ENCODE measurements at places on chromosomes 3 and 15.

- no peak for DNase-seq
Observed at GRCh38 chr3:166900866-166901577, 479.1 kb downstream of the ZBBX start.

GRCh38 chr3:150300852-150301517 lies 107.1 kb upstream of the TSC22D2 start:
- DNase-seq: no peak

DNA sequence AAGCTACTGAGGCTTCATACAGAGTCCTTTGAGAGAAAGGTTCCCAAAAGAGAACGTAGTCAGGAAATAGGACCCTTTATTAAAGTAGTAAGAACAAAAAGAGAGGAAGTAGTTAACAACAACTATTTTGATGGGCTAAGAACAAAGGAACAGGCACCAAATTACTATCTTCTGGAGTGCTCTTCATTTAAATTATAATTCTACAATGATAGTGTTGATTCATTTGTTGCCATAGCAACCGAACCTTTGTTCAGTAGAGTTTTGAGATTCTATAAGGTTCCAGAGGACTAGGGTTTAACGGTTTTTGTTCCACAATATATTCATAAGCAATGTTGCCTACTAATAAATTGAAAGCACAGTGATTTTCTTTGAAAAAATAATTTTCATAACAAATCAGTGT lies 78.8 kb downstream of the CMSS1 start:
- DNase-seq: no peak

GRCh38 chr3:111794711-111795110 lies 64.4 kb upstream of the PHLDB2 start:
- DNase-seq: no peak

DNA sequence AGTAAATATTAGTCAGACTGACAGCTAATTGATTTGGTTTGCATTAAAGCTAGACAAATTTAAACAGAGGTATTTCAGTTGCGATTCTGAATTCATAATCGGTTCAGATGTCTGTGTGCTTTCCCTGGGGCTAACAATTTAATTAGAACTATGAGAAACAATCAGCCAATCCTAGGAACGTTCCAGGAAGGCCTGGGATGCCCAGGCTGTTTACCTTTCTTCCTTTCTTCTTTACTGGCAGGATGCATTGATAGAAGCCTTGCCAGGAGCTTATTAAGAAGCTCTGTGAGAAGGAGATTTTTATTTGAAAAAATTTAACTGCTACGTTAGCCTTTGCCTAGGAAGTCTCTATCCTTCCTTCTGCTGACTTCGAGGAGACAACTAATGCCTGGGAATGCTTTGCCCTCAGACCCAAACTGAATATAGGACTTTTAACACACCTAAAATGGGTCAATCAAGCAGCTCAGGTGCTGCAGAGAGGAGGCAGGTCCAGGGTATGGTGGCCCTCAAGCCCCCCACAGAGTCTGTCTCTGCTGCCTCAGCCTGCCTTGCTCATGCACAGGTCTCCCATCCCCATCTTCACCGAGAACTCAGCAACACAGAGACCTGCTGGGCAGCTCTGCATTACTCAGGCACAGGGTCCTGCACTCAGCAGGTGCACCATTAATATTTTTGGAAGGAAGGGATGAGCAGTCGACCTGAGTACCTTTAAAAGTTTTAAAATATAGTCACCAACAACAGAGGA lies 48.5 kb downstream of the PCSK6 start:
- no peak for DNase-seq

- DNase-seq: no peak
Observed at GRCh38 chr3:156814295-156814694, 11.9 kb upstream of the LEKR1 start.

DNA sequence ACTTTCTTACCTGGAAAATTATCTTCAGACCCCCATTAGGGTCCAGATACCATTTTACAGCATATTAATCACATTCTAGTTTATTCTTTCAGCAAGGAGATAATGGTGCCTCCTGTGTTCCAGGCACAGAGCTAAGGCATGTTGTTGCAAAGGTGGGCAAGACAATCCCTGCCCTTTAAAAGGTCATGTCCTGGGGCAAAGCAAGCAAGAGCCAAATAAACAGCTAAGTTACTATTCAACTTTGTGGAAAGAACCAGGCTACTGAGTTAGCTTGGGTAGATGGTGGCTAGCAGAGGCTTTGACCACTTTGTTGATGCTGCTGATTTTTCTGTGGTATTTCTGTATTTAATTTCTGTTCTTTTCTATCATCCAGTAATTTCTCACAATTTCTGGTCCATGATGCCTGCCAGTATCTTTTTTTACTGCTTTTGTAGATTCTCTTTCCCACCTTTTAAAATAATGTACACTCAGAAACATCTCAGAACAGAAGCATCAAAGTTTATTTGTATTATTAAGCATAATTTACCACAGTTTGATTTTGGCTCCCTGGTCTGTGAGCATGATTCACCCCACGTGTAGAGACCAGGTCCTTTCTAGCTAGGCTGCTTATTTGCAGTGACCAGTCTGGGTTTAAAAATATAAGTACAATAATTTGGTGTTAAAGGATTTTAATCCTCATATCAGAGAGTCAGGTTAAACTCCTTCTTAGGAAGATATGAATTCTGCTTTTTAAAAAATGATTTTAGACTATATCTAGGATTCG lies 71.5 kb downstream of the LRRC28 start:
- no peak for DNase-seq

DNA sequence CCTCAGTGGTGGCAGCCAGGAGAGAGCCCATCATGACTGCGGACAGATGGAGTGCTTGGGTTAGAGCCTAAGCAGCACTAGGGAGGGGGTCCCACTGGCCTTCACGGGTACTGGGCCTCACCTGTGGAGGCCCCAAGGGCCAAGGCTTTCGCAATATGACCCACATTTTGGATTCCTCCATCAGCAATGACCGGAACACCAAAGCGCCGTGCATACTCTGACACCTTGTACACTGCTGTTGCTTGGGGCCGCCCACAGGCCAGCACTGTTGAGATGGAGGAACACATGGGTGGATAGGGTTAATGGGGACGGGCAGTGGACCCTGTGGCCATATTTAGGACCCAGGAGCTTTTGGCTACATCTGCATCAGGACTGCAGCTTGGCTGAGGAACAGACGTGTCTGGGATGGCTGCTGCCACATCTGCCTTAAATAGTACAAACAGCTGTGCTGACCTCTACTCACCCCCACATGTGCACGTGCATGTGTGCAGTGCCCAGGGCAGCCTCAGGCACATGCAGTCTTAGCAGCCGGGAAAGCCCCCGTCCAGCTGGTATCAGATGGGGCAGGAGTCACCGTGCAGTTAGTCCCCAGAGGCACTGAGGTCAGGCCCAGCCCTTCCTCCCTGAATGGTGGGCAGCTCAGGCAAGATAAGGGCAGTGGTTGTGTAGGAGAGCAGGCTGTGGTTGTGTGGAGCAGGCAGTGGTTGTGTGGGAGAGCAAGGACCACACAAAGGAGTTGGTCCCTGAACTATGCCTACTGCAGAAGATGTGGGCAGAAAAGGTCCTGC lies 3.3 kb downstream of the NDUFAF3 start:
- DNase-seq: peak; percentile 50

DNA sequence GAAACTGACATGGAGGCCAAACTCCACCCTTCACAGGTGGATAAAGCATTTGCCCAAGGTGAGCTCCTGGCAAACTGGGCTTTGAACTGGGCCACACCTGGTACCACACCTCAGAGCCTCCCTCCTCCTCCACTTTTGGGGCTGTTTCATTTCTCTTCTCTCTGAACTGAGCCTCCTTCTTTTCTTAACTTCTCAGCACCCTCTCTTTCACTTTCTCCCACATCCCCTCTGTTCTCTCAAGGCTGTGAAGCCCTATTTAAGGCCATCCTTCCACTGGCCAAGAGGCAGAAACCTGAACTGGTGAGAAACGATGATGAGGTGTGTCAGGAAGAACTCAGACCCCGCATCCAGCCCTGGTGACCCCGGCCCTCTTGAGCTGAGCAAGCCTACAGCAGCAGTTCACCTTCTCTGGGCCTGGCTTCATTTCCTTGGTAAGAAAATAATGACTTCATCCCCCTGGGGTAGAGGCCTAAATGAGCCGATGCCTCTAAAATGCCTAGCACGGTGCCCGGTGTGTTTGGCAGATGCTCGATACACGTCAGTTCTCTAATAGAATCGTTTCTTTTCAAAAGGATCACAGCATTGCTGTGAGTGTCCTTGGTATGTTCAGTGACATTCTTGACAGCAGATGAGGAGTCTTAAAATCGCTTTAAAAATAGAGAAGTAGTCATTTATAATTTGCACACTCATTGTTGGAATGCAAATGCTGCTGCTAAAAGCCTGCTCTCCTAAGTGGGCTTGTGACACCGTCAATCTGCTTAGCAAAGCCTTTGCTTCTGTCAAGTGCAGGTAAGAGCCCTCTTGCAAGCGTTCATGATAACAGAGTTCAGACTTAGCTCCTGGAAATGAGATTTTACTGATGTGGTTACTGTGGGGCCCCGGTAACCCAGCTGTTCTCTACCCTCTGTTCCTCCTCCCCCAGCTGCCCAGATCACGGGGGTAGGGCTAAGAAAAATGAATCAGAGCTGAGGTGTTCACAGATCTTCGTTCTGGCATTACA lies 97.7 kb upstream of the ATP2B2 start:
- DNase-seq: peak; percentile 9

DNA sequence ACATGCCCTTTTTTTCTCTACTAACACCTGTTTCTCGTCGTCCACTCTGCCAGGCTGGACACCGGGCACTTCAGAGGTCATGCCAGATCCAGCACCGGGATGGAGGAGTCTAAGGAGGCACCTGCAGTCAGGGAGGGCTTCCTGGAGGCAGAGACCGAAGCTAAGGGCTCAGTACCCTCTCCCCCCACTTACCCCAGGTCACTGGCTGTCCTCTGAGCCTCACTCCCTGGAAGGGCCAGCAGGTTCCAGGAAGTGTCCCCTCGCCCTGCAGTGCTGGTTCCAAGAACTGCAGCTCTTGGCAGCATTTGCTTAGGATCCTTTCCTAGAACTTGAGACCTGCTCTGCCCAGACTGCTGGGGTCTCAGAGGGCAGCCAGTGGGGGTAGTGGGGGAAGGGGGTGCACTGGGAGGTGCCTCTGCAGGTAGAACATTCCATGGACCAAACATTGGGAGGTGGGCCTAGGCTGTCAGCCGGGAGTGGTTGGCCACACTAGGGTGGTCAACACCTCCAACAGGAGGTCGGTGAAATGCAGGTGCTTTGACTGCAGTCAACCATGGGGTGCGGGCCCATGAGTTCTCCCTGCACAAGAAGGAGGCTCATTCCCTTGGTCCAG lies 11.3 kb downstream of the CISH start:
- no peak for DNase-seq

- no peak for DNase-seq
Observed at GRCh38 chr15:33584797-33585196, 274.0 kb downstream of the RYR3 start.

- no peak for DNase-seq
Observed at GRCh38 chr3:188890572-188891270, 281.1 kb upstream of the TPRG1 start.

DNA sequence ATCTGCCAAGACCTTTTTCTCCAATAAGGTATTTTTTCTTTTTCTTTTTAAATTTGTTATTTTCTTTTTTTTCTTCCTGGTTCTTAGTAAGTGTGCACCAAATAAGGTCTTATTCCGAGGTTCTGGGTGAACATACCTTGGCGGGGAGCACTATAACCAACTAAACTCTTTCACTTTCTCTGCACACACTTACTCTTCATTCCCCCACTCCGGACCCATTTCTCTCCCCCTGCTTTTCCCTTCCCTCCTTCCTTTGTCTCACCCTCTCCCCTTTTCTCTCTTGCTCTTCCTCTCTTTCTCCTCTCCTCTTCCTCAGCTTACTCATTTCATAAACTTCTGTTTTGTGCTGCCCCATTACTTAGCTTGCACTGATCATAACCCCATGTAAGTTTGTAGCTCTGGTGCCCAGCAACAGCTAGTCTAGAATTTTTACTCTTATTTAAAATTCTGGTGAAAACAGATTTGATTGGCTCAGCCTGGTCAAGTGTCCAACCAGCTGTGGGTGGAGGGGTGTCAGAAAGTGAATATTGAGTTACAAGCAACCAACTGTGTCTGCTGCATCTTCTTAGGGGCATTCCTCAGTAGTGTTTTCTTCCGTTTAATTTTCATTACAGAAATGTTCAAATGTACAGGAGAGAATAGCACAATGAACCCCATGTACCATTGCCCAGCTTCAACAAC lies 297.5 kb downstream of the SHQ1 start:
- DNase-seq: no peak

DNA sequence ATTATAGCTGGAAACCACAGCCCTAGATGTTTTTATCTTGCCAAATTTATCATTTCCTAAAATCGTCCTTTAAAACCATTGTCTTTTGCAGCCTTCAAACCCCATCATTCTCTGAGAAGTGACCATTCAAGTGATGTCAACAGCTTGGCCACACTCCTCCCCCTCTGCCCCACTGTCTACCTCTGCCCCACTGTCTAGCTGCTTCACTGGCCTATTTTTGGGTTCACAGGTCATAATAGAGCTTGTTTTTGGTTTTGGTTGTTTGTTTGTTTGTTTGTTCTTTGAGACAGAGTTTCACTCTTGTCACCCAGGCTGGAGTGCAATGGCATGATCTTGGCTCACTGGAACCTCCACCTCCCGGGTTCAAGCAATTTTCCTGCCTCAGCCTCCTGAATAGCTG lies 93.2 kb upstream of the IL12A start:
- no peak for DNase-seq

DNA sequence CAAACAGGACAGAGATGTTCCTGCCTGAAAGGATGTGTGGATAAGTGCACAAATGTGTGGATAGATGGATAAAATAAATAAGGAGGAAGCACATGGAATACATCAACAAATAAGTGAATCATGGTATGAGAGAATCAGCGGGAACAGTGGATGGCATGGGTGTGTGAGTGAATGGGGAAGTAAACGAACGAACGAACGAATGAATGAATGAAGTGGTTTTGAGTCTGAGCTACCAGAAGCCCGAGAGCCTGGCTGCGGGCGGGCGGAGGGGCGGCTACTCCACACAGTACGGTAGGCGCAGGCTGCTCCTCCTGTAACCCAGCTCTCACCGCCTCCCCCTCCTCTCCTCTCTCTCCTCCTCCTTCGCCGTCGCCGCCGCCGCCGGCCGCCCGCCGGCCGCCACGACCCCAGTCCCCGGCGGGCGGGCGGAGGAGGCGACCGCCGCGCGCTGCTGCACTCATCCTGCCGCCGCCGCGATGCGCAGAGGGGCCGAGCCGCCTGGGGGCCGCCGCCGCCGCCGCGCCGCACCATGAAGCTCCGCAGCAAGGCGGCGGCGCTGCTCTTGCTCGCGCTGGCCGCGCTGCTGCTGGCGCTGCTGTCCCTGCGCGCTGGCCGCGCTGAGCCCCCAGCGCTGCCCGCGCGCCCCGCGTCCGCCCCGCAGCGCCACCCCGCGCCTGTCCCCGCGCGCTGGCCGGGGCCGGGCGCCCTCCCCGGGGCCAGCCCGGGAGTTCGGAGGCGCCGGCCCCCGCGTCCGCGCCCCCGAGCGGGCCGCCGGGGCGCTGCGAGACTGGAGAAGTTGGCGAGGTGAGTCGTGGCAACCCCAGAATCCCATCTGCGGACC lies at the start of gene GXYLT2:
TSS of gene GXYLT2 (plus strand) at position 342 of the 841 bp plus-strand sequence. CDS start at position 530, 188 bp downstream.
- peak; percentile 34 for DNase-seq

- no peak for DNase-seq
Observed at GRCh38 chr3:8094415-8094814, 407.2 kb upstream of the LMCD1 start.

DNA sequence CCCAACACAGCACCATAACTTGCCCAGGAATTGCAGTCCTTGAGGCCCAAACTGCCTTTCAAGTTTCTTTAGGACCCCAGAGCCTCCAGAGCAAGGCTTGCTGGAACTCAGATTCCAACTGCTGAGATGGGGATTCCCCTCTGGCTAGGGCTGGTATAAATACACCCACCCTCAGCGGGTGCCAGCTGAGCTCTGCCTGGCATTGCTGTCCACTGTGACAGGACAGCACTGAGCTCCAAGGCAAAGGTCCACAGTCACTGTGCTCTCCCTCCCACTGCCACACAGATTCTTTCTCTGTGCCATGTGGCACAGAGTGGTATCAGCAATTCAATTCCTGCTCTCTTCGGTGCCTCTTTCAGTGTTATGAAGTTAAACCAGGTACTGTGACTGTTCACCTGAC lies 304.2 kb upstream of the LMCD1 start:
- no peak for DNase-seq
